Suppressor macrophage treated with lipopolysaccharide for 1 hour (primary cell): ENCODE measurements at places on chromosomes 7 and 10.
A peak's percentile ranks its signal among the peaks of the same experiment; 100 is the strongest.

DNA sequence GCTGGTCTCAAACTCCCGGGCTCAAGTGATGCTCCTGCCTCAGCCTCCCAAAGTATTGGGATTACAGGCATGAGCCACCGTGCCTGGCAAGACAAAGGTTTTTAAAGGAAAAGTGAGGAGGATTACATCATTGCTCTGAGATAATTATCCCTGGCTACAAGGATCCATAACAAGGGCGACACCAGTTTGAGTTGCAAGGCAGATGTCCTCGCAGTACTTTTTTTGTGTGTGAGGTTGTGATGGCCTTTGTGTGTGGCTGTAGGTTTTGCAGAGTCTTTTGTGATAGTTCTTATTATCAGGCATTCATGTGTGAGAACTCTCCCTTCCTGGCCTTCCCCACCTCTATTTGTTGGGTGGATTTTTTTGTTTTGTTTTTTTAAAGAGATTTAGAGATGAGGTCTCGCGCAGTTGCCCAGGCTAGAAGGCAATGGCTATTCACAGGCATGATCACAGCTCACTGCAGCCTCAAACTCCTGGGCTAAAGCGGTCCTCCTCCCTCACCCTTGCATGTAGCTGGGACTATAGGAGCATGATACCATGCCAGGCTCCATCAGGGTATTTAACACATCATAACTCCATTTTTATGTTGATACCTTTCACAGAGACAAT lies 10.0 kb downstream of the BTBD16 start:
- no peak for DNase-seq

- no peak for DNase-seq
Observed at GRCh38 chr10:21197838-21198237, 300.7 kb upstream of the NEBL start.

- no peak for DNase-seq
Observed at GRCh38 chr7:29194206-29194593, 375 bp upstream of the CHN2 start.

GRCh38 chr7:16431646-16432424 lies 10.5 kb upstream of the CRPPA start:
- DNase-seq: peak; percentile 25

DNA sequence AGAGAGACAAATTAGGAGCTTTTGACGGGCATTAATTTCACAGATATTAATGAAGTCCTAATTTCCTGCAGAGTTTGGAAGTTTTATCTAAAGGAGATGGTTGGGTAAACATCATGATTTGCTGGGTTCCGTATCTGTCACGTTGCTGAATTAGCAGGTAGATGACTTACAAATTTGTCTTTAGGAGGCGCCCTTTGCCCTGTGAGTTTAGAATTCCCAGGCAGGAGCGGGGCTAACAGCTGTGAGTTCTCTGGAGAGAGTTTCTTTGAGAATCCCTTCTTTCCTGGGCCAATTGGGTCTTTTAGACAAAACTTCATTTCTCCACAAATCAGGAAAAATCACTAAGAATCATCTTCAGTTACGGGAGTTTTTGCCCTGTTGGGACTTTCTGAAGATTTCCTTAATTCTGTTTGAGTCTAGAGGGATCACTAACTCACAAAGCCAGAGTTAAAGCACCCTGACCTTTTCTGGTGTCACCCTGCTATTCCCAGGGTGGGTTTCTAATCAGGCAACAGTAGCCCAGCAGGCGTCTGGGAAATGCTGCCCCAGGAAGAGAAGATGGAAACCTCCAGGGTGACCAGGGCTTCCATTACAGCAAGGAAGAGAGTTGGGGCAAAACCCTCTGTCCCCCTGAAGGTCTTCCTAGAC lies 63.7 kb downstream of the PRKCQ start:
- DNase-seq: no peak

GRCh38 chr10:34121781-34122622 lies 693.1 kb downstream of the PARD3 start:
- DNase-seq: no peak

GRCh38 chr7:983616-984071 lies 663 bp downstream of the CYP2W1 start:
- no peak for DNase-seq

- peak; percentile 61 for DNase-seq
Observed at GRCh38 chr7:26863518-26864308, 677 bp downstream of the SKAP2 start.
